CD4-positive, alpha-beta T cell treated with Interleukin-12 subunit alpha and Interleukin-12 subunit beta, for 1 hour (primary cell): ENCODE measurements at places on chromosomes 3 and 15.

GRCh38 chr15:100711516-100712021, 109.2 kb downstream of the ASB7 start:
- no peak for DNase-seq

DNA sequence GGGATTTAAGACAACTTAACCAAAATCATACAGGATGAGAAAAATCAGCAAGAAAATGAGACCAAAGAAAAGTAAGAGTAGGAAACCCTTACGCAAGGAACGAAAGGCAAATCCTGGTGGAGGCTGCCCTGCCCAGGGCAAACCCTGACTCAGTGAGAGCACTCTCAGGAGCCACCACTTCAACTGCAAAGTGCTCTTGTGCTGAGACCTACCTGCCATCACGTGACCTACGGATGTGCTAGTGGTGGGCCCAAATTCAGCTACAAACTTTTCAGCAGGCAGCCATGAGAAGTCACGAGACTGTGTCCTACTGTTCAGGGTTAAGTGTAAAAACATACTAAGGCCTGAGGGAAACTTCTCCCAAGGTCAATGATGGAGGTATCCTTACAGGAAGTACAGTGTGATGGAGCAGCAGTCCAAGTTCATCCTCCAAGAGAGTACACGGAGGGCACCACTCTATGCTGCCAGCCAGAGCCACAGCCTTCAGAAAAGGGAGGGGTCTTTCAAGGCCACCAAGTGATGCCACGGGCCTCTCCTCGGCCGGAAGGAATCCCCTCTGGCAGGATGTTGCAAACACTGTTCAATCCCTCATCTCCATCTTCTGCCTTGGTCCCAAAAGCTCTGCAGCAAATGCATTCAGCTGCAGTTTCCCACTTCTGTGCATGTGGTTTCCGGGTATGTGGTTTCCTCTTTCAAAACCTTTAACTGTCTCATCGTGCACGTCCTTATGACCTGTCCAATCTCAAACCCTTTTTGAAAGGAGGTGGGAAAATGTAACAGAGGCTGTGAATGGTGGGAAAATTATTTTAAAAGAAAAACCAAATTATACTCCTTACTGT, 9.5 kb downstream of the CHSY1 start:
- DNase-seq, result peak; percentile 81

DNA sequence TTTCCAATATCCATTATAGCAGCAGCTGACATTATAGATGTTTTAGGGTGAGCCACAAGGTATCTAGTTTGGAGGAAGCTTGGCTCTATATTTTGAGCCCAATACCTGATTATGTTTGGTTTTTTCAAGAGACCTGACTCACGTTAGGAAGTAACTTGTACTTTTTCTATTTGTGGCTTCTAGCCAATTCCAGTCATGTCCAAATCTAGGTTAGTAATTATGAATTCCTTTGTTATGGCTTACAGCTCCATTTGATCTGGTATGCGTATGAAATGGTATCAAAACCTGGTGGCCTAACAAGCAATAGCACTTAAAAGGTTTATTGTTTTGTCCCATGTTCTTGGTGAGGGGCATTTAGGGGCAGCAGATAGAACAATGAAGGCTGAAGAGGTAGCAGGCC, 115.9 kb downstream of the TOP2B start:
- no peak for DNase-seq

GRCh38 chr3:58613236-58614132, 36.3 kb upstream of the FAM107A start:
- no peak for DNase-seq

GRCh38 chr3:112394003-112394640, 61.2 kb downstream of the CD200 start:
- no peak for DNase-seq

- no peak for DNase-seq
Measured at GRCh38 chr3:129950318-129951046, 24.0 kb upstream of the TRH start.

DNA sequence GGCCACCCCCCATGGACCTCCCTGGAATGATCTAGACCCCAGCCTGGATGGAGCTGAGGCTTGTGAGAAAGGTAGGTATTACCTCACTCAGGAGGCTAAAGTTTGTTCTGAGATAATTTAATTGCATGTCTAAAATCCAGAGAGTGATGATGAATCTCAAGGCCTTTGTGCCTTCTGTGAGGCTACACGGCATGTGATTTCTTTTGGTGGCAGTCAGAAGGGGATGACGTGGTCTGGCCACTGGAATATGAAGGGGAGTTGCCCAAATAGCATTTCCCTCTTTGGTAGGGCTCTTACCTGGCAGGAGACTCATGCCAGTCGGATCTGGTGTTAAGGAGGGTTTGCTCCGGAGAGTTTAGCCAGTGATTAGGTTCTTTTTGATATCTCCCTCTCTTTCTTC, 2.5 kb downstream of the BAHD1 start:
- DNase-seq, result no peak

DNA sequence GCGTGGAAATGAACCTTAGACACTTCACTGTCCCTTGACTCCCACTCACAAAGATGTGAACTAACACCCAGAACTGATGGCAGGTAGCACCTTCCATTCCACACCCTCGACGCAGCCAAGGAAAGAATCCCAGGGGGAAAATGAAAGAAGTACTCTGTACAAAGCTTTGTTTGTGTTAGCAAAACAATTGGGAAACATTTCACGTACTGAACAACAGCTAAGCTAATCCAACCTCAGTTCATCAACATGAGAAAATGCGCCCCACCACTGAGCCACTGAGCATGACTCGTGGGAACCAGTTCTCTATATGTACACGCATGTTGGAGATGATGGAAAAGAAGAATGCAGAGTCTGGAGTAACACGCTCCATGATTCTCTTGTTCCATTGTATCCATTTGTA, 32.0 kb downstream of the CORO2B start:
- no peak for DNase-seq

- no peak for DNase-seq
Measured at GRCh38 chr15:53555226-53555625, 204.2 kb downstream of the WDR72 start.

GRCh38 chr3:130906374-130906995, 12.6 kb downstream of the ATP2C1 start:
- DNase-seq, result peak; percentile 20

- DNase-seq, result no peak
Measured at GRCh38 chr3:90032980-90033641, 925.7 kb downstream of the EPHA3 start.

DNA sequence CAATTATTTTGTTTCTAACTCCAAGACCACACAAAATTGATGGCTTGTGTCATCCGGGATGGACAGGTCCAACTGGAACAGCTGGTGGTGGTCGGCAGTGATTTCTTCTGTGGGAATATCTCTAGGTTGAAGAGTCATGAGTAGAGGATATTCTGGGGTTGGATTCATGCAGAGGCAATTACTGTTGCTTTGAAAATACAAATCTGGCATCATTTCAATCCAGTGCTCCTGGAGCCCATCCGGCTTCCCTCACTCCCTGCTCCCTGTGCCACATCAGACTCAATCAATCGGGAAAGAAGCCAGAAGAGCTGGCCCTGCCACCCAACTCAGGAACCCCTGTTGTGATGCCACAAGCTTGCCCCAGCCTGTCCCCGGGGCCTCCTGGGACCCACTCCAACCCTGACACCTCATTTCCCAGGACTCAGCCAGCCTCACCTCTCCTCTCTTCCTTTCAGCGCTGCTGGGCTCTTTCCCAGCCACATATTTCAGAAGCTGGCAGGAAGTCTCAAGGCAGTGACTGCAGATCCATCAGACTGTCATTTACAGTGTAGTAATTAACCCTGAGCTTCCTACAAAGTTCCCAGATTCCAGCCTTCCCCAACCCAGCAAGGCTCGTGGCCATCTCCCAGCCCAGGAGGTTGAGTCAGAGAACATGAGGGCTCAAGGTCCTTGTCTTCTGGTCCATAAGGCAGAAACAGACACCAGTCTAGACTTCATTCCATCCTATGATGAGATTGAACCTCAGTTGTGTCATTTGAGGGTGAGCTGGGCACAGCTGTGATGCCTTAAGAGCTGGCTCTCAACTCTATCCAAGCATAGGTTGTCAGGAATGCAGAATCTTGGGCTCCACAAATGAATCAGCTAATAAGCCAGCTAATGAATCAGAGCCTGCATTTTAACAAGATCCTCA, 114.0 kb downstream of the FAM174B start:
- DNase-seq, result no peak

DNA sequence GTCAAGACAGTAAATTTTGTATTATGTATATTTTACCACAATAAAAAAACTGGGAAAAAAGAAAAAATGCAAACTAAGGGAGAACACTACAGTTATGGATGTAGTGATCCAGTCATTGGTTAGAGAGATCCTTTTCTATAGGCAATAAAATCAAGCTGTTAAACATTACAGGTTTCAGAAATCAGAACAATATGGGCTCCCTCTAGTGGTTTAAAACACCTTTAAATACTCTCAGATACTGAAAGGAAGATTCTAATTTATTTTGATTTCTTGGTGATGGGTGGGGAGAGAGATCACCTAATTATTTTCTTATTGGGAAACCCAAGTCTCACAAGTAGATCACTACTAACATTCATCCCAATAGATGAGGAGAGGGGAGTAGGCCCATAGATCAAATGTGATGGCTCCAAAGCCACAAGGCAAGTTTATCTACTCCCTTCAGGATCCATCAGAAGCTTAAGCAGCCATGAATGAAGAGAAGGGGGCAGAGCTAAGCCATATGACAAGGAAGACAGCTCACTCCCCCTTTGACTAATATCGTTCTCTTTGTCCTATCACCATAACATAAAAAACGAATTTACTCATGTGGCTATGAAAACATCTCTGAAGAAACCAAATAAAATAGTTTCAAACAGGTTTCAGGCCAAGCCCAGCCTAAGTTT, 118.6 kb downstream of the ANO10 start:
- DNase-seq, result peak; percentile 64

DNA sequence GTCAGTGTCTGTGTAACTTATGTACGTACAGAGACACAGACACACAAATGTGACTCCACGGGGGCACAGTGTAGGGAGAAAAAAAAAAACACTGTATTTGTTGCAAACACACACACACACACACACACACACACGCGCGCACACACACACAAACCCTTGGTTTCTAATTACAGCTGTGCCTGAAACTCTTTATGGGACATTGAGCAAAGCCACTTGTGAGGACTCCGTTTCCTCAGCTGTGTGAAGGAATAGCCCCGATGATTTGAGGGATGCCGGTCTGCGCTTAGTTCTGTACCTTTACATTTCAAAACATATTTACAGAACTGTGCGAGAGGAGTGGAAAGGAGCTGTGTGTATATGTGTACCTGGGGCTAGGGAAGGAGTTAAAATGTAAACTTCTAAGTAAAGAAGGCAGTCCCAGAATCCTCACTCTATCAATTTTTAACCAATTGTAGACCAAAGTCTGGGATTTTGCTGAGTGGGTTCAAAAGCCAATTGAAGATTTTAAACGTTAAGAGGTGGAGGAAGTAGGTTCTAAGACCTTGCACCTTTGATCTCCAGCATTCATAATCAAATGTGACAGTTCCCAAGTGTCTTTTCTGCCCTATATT, 5.3 kb upstream of the BCL6 start:
- DNase-seq, result no peak

GRCh38 chr3:188590557-188590956, 436.6 kb downstream of the LPP start:
- no peak for DNase-seq

- no peak for DNase-seq
Measured at GRCh38 chr15:84764989-84765388, 16.6 kb downstream of the ZNF592 start.

DNA sequence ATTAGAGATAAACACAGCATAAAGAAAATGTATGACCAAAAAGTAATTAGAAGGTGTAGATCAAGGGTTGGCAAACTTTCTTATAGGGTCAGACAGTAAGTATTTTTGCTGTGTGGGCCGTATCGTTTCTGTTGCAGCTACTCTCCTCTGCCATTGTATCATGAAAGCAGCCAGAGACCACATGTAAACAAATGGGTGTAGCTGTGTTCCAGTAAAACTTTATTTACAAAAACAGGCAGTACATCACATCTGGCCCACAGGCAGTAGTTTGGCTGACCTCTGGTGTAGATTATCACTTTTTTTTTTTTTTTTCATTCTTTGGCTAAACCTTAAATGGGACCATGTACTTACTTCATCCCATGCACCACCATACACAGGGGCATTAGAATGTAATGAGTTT, 190.8 kb downstream of the MBNL1 start:
- DNase-seq, result no peak

- DNase-seq, result no peak
Measured at GRCh38 chr3:65080432-65080831, 392.6 kb upstream of the ADAMTS9 start.

DNA sequence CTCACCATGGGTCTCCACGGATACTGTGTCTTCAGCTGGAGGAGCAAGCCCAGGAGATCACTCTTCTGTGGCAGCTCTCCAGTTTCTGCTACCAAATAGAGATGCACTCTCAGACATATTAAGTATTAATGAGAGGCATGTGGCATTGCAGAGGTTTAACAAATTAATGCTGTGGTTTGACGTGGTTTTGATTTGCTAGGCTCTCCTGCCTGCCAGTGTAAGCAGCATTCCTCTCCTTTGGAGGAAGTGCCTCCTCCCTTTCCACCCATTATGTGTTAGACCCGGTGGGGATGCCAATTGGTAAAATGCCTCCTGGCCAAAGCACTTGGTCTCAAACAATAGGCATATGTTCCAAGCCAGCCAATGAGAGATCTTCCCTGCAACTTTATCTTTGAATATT, 124.8 kb downstream of the MYLK start:
- no peak for DNase-seq

- DNase-seq, result no peak
Measured at GRCh38 chr15:29911705-29912104, 89.4 kb upstream of the TJP1 start.

GRCh38 chr3:78645628-78646310, 1122.0 kb downstream of the ROBO1 start:
- no peak for DNase-seq

- peak; percentile 61 for DNase-seq
Measured at GRCh38 chr3:52052831-52053306, 3.5 kb downstream of the DUSP7 start.

GRCh38 chr3:102727340-102727739, 292.5 kb downstream of the ZPLD1 start:
- DNase-seq, result no peak

GRCh38 chr15:64089543-64090280, 3.9 kb downstream of the CIAO2A start:
- no peak for DNase-seq

- DNase-seq, result no peak
Measured at GRCh38 chr3:111051354-111051753, 20.3 kb upstream of the NECTIN3 start.

GRCh38 chr3:114698146-114699105, 404.6 kb downstream of the TIGIT start:
- DNase-seq, result no peak

DNA sequence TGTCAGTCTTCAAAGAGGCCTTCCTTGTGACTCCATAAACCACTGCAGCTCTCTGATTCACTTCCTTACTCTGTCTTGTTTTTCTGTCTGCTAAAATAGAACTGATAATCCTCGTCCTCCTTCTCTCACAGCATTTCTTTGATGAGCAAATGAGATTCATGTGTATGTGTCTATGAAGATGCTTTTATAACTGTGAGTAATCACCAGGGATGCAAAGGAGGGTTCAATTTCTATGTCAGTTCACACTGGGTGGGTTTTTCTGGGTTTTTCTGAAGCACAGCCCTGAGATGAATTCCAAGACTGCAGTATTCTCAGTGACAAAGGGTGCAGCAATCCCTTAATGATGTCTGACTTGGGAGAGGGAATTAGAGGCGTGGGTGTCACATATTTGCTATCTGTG, 746.6 kb upstream of the CFAP20DC start:
- no peak for DNase-seq
